Tibial nerve (tissue), 4 donors: ENCODE measurements at places on chromosomes 16 and 17. TPM values are rescaled to one million over a fixed set of nuclear protein-coding genes. Genes with fewer than 3 reads are reported as not detected.

The LRRC75A gene
- 2.9 TPM for total RNA-seq

The CFAP97D1 gene
- total RNA-seq = not detected

The CCL7 gene
- not detected for total RNA-seq

The RCVRN gene
- total RNA-seq = not detected

The KRT36 gene
- not detected for total RNA-seq

The IQCK gene
- total RNA-seq = 23.1 TPM

The GALR2 gene
- total RNA-seq = not detected

The TRIM37 gene
- 25.8 TPM for total RNA-seq

The BHLHA9 gene
- total RNA-seq = not detected

The TMEM204 gene
- total RNA-seq = 47.9 TPM

The ELMO3 gene
- 4.2 TPM for total RNA-seq

The HBA2 gene
- 171 TPM for total RNA-seq

The MMP15 gene
- total RNA-seq = 32.9 TPM

The KRTAP1-5 gene
- total RNA-seq = not detected

The CNGB1 gene
- total RNA-seq = not detected

The RHBDL1 gene
- total RNA-seq = 3.5 TPM

The KRTAP2-2 gene
- not detected for total RNA-seq

The USP43 gene
- 0.30 TPM for total RNA-seq

The NXPH3 gene
- total RNA-seq = 21.9 TPM

The NAA60 gene
- 27.6 TPM for total RNA-seq

The KRT26 gene
- total RNA-seq = not detected

The CEMP1 gene
- total RNA-seq = not detected

The SGSM2 gene
- total RNA-seq = 31.5 TPM

The PIP4K2B gene
- 73.2 TPM for total RNA-seq

The ZACN gene
- total RNA-seq = not detected

The FBXO39 gene
- total RNA-seq = not detected

The NACA2 gene
- total RNA-seq = not detected

The SHISA9 gene
- 2.0 TPM for total RNA-seq

The ACSM2B gene
- not detected for total RNA-seq

The SLC16A13 gene
- total RNA-seq = 0.22 TPM

The TLCD3B gene
- total RNA-seq = not detected

The TP53TG3B gene
- not detected for total RNA-seq

The SSTR5 gene
- total RNA-seq = not detected

The LASP1 gene
- 122 TPM for total RNA-seq

The LAT gene
- 9.4 TPM for total RNA-seq

The ESRP2 gene
- total RNA-seq = 1.5 TPM

The NPIPA3 gene
- total RNA-seq = not detected

The FAM20A gene
- 36.5 TPM for total RNA-seq

The KIF18B gene
- total RNA-seq = not detected

The BICDL2 gene
- not detected for total RNA-seq

The TP53TG3C gene
- not detected for total RNA-seq

The C17orf113 gene
- 2.1 TPM for total RNA-seq

The NDE1 gene
- 73.5 TPM for total RNA-seq

The RMI2 gene
- not detected for total RNA-seq

The CCL17 gene
- total RNA-seq = not detected

The DHRS7C gene
- total RNA-seq = not detected

The LRRC36 gene
- 4.6 TPM for total RNA-seq

The ST6GALNAC2 gene
- total RNA-seq = 77.5 TPM

The KRT40 gene
- total RNA-seq = not detected

The GH2 gene
- not detected for total RNA-seq
